ENCODE measurements at places on chromosomes 1 and 21. TPM values are rescaled to one million over a fixed set of nuclear protein-coding genes. Genes with fewer than 3 reads are reported as not detected.

Gene ZNHIT6
- total RNA-seq: 7.8 TPM

Gene INAVA
- 0.16 TPM for total RNA-seq

Gene PIGR
- total RNA-seq: 0.42 TPM

Gene GNG4
- total RNA-seq: not detected

DNA sequence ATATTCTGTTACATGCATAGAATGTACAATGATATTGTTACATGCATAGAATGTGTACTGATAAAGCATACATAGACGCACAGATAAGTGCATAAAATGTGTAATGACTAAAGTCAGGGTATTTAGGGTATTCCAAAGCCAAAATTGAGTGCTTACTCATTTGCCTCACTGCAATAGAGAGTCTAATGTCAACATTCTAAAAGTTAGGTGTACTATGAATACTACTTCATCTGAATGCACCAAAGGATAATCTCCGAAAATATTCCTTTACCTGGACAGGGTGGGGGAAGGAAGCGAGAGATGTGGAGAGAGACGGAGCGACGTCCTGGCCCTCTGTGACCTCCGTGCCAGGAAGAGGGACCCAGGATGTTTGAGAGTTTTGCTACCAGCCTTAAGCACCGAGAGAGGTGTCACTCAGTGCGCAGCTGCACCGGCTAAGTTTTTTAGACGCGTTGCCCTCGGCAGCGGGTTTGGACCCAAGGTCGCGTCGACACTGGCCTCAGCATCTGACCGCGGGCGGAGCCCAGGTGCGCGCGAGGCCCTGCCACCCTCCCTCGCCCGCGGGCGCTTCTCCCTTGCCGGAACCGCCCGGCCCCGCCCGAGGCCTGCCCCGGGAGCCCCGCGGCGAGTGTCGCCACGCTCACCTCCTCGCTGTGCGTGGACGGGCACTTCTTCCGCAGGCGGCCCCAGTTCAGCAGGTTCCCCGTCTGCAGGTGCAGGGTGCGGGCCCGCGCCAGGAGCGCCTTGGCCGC, 660 bp downstream of the GCLM start:
- peak overlapping the region; percentile 70 for H3K4me3 ChIP-seq
- H3K27me3 ChIP-seq: no peaks in the 10 kb centered on the region
- no peaks in the 10 kb centered on the region for H3K36me3 ChIP-seq

- no peak overlapping the region for H3K27ac ChIP-seq
- DNase-seq: no peak
- H3K4me1 ChIP-seq: no peaks in the 10 kb centered on the region
- H3K36me3 ChIP-seq: no peaks in the 10 kb centered on the region
- no peaks in the 10 kb centered on the region for H3K27me3 ChIP-seq
- H3K4me3 ChIP-seq: no peak overlapping the region
Measured at GRCh38 chr1:86296305-86297205, 99.6 kb downstream of the ODF2L start.

GRCh38 chr1:228794173-228794572, 58.9 kb downstream of the RHOU start:
- H3K36me3 ChIP-seq: no peaks in the 10 kb centered on the region
- H3K4me1 ChIP-seq: no peaks in the 10 kb centered on the region
- no peak overlapping the region for H3K27ac ChIP-seq
- no peak for DNase-seq

GRCh38 chr1:92509619-92510018, 22.9 kb upstream of the GFI1 start:
- H3K4me1 ChIP-seq: no peaks in the 10 kb centered on the region
- DNase-seq: no peak
- H3K27ac ChIP-seq: no peak overlapping the region

DNA sequence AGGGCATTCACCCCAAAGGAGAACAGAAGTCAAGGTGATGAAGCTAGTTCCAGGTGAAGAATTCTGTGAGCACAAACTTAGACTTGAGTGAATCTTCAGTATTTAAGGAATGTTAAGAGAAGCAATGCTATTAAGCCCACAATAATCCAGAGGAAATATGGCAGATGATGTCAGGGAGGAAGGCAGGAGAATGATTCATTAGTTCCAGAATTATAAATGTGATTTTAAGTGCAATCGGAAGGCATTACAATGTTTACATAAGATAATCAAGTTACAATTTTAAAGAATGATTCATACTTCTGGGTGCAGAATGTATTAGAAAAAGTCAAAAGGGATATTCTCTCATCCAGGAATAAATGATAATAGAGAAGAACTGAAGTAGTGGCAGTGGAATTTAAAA, 545.2 kb upstream of the BRINP3 start:
- no peaks in the 10 kb centered on the region for H3K27me3 ChIP-seq
- H3K4me3 ChIP-seq: no peak overlapping the region
- no peak for DNase-seq
- no peaks in the 10 kb centered on the region for H3K4me1 ChIP-seq
- H3K27ac ChIP-seq: no peak overlapping the region

DNA sequence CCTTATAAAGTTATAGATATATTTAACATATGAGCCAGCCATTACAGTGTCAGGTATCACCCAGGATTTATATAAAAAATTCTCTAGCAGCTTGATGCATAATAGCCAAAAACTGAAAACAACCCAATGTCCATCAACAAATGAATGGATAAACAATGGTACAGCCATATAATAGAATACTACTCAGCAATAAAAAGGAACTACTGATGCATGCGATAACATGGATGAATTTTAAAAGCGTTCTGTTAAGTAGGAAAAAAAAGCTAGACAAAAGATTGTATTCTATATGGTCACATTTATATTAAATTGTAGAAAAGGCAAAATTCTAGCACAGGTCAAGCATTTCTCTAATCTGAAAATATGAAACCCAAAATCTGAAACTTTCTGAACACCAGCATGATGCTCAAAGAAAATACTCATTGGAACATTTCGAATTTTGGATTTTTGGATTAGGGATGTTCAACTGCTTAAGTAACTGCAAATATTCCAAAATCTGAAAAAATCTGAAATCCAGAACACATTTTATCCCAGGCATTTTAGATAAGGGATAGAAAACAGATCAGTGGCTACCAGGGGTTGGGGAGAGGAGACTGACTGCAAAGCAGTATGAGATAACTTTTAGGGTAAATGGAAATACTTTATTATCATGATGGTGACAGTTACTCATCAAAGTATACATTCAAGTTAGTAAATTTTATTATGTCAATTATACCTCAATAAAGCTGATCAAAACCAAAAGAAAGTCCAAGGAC, 22.0 kb downstream of the SLC16A1 start:
- peaks cover 32% of the 10 kb centered on the region for H3K4me1 ChIP-seq
- peaks cover 3% of the 10 kb centered on the region for H3K36me3 ChIP-seq
- DNase-seq: no peak
- H3K27me3 ChIP-seq: no peaks in the 10 kb centered on the region
- no peak overlapping the region for H3K27ac ChIP-seq

DNA sequence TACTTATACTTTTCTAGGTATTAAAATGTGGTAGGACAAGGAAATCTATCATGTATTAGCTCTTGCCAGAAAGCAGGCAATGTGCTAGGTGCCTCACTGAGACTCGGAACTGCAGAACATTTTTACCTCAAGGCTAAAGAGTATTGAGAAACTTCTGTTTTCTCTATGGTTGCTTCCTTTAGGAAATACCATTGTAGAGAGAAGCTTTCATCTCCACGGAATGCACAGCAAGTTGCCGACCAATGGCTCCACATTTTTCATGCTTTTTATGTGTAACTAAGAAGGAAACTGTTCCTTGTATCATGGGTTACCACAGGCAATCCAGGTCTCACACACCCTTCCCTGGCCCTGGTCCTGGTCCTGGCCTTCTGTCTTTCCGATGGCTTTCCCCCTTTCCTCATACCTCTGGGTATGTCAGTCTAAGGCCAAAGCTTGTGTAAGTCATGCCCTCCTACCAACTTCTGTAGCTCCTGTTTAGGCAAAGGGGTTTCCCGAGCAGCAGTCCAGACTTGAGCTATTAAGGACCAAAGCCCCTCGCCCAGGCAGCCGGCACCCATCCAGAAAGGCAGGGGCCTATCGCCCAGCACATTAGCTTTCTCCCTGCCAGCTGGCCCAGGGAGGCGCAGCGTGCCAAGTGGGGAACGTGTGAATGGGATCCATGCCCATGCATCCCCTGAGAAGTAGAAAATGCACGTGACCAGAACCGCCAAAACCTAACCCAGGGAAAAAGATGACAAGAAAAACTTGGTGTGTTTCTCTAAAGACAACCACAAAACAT, 225.0 kb downstream of the PBX1 start:
- H3K4me3 ChIP-seq: no peak overlapping the region
- H3K4me1 ChIP-seq: peaks cover 82% of the 10 kb centered on the region
- peak; percentile 45 for DNase-seq
- no peaks in the 10 kb centered on the region for H3K27me3 ChIP-seq
- peak overlapping the region; percentile 67 for H3K27ac ChIP-seq
